T-helper 2 cell (primary cell): ENCODE measurements at places on chromosomes 1 and 21.

DNA sequence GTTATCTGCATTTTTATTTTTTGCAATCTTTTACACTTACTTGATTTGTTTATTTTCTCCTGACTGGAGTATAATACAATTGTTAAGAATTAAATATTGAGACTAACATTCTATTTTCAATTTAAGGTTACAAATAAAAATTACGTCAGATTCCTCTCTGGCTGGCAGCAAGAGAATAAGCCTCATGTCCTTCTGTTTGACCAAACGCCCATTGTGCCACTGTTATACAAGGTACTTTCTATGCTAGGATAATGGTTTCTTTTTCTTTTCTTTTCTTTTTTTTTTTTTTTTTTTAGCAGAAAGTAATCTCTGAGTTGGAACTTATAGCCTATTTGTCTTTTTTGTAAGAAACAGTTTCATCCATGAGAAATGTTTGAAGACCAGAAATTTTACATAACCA lies 20.0 kb downstream of the DNAJC16 start:
- no peak for DNase-seq

GRCh38 chr1:23646541-23646940 lies 45.1 kb upstream of the RPL11 start:
- DNase-seq, result no peak

- no peak for DNase-seq
Observed at GRCh38 chr1:56064705-56065104, 514.7 kb downstream of the PLPP3 start.

DNA sequence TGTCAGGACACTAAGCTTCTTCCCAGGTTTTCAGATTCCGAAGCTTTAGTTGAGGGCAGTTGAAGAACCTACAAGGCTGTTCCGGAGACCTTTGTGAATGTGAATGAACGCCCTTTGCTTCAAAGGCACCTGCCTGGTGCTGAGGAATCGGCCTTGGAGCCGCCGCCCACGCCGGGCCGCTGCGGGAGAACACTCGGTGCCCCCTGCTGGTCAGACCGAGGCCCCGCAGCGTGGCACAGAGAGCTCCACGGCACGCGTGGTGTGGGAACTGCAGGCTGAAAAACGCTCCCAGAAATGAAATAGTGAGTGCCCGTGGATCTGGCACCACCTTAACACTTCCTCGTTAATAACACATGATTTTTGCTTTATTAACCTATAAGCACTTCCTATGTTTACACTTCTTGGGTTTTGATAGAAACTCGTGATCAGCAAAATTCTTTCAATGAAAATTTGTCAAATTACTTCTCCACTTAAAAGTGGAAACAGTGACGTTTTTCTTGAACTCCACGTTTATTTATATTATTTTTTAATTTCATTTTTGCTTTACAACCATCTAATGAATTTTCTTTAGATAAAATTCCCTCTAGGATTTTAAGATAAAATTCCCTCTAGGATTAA lies 460.6 kb downstream of the DSCAM start:
- DNase-seq, result no peak

GRCh38 chr1:41239988-41240610 lies 2.0 kb downstream of the SCMH1 start:
- DNase-seq, result no peak
